ENCODE measurements at places on chromosomes 2 and 18.
A peak's percentile ranks its signal among the peaks of the same experiment; 100 is the strongest.

DNA sequence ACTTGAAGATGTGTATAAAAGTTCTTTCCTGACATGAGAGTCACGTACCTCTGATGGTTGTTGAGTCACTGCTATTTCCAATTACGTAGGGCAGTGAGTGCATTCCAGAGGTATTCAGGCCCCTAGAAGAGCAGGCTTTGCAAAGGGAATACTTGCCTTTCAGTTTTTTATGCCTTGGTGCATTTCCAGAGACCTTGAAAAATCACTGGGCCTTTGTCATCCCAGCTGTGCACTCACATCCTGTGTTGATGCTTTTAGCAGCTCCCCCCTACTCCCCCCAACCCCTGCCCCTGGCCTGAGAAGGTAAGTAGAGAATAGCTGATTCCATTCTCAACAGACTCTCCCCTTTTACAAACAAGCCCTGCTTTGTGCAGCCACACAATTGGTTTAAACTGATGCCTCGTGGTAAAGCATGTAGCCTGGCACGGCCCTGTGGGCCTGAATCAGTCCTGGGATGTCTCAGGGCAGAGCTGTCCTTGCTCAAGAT is 174.2 kb downstream of the PRPF40A start:
- peak; percentile 87 for DNase-seq

DNA sequence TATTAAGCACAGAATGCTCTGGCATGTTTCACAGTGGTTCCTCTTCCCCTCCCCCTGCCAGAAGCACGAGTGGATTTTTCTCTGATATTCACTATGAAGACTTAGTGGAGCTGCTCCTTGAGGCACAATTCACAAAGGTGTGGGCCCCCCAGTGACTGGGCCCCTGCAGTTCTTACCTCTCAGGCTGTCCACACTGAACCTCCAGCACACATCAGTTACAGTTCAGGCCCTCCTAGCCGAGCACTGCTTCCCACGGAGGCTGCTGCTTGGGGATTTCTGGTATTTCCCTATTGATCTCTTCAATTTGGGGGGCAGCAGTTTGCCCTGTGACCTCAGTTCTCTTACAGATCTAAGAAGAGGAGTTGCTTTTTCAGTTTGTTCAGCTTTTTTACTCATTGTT is 236.1 kb downstream of the SH3RF3 start:
- DNase-seq, result no peak

- DNase-seq, result no peak
Measured at GRCh38 chr18:9048236-9048635, 54.3 kb upstream of the NDUFV2 start.

GRCh38 chr2:109554758-109555157 is 59.0 kb downstream of the SEPTIN10 start:
- DNase-seq, result no peak

GRCh38 chr18:47876813-47877212 is 53.6 kb downstream of the SMAD2 start:
- no peak for DNase-seq

DNA sequence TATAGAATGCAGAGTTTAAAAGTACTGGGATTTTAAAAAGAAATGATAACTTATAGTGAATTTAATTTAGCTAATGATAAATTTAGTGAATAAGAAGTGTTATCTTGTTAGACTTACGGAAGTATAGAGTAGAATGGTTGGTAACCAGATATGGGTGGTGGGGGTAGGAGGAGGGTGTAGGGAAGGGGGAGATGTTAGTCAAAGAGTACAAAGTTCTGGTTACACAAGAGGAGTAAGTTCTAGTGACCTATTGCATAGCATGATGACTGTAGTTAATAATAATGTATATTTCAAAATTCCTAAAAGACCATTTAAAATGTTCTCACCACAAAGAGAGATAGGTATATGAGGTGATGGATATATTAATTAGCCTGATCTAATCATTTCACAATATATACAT is 184.8 kb upstream of the STON1 start:
- DNase-seq, result no peak

Measured in GM04503 (cell line).